Activated T-cell treated with anti-CD3 and anti-CD28 coated beads, Interleukin-2, amount 50 U/mL, for 48 hours (primary cell): ENCODE measurements at places on chromosomes 2 and 18.

- DNase-seq: no peak
Measured at GRCh38 chr2:215637651-215638050, 201.8 kb upstream of the FN1 start.

DNA sequence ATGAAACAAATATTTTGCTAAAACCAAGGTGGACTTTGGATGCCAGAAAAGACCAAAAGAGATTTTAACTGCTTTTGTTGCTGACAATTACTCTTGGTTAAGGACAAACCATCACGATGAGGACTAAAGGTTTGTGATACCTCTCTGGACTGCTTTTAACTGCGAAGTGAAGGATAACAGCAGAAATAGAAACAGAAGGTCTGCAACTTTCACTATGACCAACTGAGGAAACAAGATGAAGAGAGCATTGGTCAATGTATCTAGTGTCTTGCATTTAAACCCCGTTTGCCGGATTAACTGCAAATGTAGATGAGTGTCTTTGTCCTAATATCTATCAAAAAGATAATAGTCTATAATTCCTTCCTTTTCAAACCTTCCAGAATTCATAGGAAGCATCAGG is 541.7 kb downstream of the ERBB4 start:
- DNase-seq: no peak

GRCh38 chr2:156329031-156329926 is 3.2 kb downstream of the NR4A2 start:
- DNase-seq: no peak

DNA sequence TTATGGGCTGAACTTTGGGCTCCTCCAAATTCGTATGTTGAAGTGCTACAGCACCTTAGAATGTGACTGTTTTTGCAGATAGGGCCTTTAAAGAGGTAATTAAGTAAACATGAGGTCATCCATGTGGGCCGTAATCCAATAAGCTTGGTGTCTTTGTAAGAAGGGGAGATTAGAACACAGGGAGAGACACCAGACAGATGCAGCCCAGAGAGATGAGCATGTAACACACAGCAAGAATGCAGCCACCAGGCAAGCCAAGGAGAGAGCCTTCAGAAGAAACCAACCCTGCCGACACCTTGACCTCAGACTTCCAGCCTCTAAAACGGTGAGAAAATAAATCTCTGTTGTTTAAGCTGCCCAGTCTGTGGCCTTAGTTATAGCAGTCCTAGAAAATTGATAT is 74.3 kb downstream of the HRH4 start:
- DNase-seq: no peak

DNA sequence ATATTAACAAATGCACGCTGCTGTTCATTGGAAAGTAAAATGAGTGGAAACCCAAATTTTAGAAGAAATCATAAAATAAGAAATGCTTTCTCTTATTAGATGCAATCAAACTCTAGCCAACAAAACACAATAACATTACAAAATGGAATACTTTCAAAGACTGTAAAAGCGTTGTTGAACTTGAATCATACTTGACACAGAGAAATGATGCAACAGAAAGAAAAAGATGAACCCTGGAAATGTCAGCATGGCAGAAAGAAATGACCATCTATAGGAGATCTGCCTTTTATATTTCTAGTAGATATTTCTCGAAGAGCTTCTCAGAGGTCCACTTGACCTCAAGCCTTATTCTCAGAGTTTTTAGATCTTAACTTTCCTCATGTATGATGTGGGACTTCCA is 170.6 kb upstream of the MEIS1 start:
- DNase-seq: no peak

DNA sequence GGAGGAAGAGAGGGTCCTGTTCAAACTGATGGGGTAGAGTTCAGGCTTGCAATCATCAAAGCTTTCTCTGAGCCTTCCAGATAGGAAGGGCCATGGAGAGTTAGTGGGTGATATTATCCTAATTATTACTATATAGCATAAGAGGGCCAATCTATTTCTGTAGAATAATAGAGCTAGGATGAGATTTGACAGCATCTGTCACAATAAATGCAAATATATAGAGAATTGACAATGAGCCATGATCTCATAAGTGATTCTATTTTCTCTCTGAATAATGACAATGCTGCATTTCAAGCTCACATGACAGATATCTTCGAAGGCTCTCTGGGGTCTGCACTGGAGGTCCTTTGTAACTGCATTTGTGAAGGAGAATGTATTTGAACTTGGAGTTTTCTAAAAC is 521.9 kb upstream of the CELF4 start:
- no peak for DNase-seq

GRCh38 chr2:168552450-168552856 is 96.4 kb downstream of the CERS6 start:
- DNase-seq: no peak

- DNase-seq: no peak
Measured at GRCh38 chr18:79870301-79871025, 72.7 kb downstream of the KCNG2 start.

- no peak for DNase-seq
Measured at GRCh38 chr2:137809837-137810236, 154.4 kb upstream of the HNMT start.

- DNase-seq: no peak
Measured at GRCh38 chr18:57533868-57534510, 52.5 kb downstream of the FECH start.

- no peak for DNase-seq
Measured at GRCh38 chr18:58446391-58447060, 182.4 kb downstream of the ALPK2 start.

DNA sequence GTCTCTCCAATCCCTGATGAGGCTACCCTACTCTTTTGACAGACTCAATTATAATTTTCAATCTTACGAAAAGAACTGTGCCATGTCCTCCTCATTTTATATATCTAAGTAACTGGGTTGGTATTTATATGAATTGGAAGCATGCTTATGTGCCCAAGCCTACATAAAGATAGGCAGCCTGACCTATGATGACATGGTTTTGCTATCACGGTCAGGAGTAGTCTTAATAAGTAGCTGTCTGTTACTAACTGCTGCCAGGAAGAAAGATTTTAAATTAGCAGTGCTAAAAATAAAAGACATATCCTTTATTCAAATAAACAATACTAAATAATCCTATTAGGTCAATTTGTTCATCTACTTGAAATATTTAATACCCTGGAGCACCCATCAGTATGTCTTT is 102.0 kb upstream of the DTNA start:
- no peak for DNase-seq

- peak; percentile 48 for DNase-seq
Measured at GRCh38 chr2:127857265-127857808, 618 bp downstream of the POLR2D start.

DNA sequence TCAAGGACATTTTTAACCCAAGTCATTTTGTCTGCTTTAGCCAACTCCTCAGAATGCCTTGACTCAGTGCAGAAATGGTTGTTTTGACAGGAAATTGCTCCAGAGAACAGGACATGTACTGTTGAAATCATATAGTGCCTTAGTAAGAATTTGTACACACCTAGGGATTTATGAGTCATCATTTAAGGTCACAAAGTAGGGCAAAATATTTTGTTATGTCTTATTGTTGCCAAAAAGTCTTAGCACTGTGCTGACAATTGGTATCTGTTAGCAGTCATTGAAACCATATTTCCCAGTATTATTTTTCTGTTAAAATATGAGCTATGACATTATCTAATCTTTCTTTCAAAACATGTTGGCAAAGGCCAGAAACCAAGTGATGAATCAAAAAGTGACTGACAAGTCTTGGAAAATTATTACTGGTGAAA is 104.5 kb downstream of the OSBPL6 start:
- no peak for DNase-seq

DNA sequence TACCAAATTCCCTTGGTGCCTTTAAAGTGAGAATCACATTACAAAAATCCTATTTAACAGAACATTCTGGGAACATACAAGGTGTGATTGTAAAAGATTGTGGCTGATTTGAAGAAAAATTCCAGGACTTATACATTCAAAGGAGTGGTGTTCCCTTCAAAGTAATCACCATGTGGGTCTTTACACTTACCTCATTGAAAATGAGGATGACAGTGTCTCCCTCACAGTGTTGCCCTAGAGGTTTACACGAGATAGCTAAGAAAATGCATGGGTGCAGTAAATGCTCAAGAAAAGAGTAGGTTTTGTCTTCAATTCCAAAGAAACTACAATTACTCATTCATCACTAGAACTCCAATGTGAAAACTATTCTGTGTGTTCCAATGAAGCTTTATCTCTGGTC is 331.5 kb downstream of the SLC4A3 start:
- DNase-seq: no peak

GRCh38 chr18:25454270-25454659 is 102.3 kb upstream of the ZNF521 start:
- no peak for DNase-seq

GRCh38 chr2:203340791-203341487 is 12.7 kb downstream of the ABI2 start:
- no peak for DNase-seq

DNA sequence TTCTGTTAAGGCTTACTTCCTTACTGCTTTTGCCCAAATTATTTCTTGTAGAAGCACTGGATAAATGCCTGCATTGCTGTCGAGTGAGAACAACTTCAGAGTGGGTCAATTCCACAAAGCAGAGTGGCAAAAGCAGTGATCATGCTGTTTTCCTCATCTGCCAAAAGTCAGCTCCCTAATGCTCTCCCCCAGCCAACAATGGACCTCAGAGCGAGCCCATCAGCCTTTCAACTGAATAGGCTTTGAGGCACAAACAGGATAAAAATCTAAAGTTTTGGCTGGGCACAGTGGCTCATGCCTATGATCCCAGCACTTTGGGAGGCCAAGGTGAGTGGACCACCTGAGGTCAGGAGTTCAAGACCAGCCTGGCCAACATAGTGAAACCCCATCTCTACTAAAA is 222.7 kb downstream of the TCF4 start:
- no peak for DNase-seq

DNA sequence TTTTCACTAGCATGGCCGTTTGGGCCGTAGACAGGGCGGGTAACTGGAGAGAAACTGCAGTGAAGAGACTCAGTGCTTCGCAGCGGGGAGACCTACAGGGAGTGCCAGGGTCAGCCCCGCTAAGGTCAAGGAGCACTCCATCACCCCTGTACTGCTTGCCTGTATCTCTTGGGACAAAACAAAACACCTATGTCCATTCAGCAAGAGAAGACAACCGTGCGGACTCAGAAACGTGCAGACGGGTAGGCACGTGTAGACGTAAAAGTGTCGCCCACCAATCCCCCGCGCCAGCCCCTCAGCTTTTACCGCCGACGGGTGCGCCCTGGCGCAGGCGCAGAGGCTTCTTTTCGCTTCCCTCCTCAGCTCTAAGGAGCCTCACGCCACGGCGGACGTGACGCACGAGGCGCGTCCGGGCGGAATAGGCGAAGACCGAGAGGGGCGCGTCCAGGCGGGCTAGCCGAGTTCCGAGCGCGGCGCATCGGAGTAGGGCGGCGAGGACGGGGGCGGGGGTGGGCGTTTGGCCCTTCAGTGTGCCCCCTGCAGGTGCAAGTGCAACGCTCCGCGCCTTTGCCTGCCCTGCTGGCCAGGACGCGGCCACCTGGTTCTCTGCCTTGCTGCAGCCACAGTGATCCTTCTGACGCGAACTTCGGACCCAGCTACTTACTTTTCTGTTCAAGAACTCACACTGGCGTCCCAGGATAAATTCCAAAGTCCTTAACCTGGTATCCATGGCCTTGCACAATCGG is 3.3 kb upstream of the SOS1 start:
- peak; percentile 95 for DNase-seq

- DNase-seq: no peak
Measured at GRCh38 chr2:14633061-14633460, 544 bp downstream of the LRATD1 start.

GRCh38 chr2:241611062-241611461 is 25.9 kb downstream of the THAP4 start:
- DNase-seq: no peak

GRCh38 chr2:63712748-63713147 is 124.0 kb downstream of the MDH1 start:
- DNase-seq: no peak

GRCh38 chr2:218259099-218259961 is 1.5 kb upstream of the GPBAR1 start:
- DNase-seq: no peak

DNA sequence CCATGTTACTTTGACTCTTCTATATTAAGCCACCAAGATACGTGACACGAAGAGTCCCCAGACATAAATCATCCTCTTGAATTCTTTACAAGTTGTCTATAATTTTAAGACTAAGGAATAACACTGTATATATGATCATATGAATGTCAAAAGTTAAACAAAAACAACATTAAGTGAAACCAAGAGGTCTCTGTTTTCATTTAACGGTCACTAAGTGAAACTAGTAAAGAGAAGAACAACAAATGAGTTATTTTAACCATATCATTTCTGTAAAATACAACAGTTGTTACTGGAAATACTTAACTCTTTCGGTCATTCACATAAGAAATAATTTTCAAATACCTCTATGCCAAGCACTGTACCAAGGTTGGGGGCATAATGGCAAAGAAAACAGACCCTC is 45.7 kb upstream of the STK17B start:
- DNase-seq: no peak

DNA sequence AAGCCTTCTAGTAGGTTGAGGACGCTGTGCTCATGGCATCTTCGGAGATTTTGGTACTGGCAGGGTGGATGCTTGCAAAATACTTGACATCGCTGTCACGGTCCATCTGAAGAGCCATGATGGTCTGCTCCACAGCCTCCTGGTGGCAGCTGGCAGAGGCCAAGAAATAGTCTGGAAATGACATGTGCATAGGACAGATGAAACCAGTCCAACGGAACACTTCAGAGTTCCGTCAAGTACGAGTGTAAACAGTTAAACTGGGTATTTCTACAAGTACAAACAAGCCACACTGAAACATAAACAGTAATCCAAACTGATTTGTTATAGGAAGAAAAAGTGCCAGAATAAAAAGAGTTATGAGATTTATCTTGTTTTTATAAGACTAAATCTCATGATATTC is 66.6 kb downstream of the PPP4R1 start:
- no peak for DNase-seq

- DNase-seq: no peak
Measured at GRCh38 chr18:49073437-49073836, 122.7 kb upstream of the SMAD7 start.

GRCh38 chr18:57635003-57635822 is 13.6 kb upstream of the NARS1 start:
- DNase-seq: no peak

DNA sequence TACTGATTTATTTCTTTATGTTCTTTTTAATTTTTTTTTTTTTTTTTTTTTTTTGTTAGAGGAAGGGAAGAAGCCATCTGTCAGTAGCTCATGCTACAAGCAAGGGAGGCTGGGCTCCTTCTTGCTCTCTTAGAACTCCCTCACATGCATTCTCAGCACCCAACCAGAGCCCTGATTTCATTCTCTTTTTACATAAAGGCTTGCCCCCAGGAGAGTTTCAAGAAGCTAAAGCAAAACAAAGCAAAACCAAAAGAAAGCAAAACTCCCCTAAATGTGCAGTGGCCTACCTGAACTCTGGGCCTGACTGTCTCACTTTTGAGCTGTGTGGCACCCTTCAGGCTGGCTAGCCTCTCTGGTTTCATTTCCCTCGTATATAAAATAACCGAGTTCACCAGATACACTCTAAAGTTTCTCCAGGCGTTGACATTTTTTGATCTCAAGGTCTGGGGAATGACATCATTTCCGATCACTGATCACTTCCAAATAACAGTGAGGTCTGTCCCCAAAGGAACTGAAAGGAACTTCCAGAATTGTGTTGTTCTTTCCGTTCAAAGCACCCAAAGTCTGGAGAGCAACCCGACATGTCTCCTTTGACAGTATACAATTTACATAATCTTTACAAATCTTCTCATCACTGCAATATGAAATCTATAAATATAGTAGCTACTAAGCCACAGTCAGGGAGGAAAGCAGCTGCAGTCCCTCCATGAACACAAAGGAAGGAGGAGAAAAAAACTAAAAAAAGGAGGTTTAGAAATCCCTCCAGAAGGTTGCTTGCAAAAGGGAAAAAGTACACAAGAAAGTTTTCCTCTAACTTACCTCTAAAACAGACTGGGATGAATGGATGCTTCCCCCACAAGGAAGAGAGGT is 145.6 kb upstream of the NCK2 start:
- no peak for DNase-seq
